ENCODE measurements at places on chromosomes 1 and 21.

GRCh38 chr1:80827666-80828065, 973.1 kb upstream of the ADGRL2 start:
- DNase-seq: no peak

- DNase-seq: no peak
These were observed 37.2 kb upstream of the AGO1 start for GRCh38 chr1:35845766-35846165.

- no peak for DNase-seq
These were observed 12.2 kb downstream of the TXNIP start for GRCh38 chr1:145983960-145984830.

GRCh38 chr1:109772658-109773202, 9.0 kb upstream of the EPS8L3 start:
- no peak for DNase-seq

GRCh38 chr1:167713330-167714081, 8.3 kb upstream of the MPZL1 start:
- peak; percentile 46 for DNase-seq
